ENCODE measurements at places on chromosomes 11 and 22. TPM values are rescaled to one million over a fixed set of nuclear protein-coding genes. Genes with fewer than 3 reads are reported as not detected.

The FLRT1 gene
- total RNA-seq = under 0.01 TPM

DNA sequence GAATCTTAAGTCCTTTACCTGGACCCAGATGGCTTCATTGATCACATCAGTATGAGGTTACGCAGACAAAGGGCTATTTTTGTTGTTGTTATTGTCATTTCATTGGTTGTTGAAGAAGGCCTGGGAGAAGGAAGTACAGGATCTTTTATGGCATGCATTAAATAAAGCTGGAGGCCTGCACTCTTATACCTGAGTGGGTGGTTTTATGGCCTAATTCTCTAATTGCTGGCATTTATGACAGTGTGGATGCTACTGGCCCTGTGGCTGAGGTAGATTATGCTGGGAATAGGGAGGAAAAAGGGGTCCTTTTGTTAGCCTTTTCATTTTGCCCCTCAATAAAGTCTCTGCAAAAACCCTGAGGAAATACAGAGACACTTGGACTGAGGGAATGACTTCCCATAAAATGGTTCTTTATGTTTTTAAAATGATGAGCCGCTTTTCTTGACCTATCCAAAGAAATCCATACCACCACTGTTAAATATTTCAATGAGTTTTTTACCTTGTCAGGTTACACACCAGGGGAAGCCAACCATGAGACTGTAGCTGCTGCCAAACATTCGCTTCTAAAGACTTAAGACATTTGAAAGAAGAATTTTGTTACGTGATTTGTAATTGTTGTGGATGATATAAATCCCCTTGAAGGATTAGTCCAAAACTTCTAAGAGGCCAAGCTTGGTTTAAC is 6.8 kb downstream of the KMT2A start:
- no peak for DNase-seq

The OR52L1 gene
- total RNA-seq = not detected

The ASCL2 gene
- not detected for total RNA-seq

DNA sequence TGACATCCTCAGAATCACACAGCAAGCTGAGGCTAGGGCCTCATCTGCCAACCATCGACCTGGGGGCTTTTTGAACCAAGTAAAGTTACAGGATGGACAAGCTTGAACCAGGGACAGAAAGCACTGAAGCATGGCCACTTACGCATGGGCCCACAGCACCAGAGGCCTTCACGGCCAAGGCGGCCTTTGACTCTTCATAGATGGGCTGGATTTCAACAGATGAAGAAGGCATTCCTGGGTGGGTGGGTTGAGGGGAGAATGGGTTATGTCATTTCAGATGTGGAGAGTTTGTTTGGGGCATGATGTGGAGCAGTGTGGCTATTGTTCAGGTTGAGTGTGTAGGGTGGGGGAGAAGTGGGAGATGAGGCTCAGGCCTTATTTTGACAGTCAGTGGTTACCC is 60.2 kb downstream of the LRRC32 start:
- DNase-seq = no peak
